Posterior cingulate gyrus (tissue), 11 donors: ENCODE measurements at places on chromosomes 4 and X.

DNA sequence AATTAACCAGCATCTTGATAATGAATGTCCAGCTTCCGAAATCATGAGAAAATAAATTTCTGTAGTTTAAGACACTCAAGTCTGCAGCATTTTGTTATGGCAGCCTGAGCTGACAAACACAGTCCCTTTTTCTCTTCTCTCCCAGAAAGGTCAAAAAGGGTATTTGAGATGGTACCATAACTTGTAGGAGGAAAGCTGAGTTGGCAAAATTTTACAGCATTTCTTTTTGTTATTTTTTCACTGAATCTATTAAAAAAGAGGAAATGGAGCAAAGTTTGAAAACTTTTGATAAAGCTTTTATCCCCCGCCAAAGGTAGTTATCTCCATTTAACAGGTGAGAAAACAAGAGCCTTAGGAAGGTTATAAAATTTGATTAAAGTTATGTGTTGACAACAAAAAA, 367.6 kb upstream of the TECRL start:
- DNase-seq: no peak

DNA sequence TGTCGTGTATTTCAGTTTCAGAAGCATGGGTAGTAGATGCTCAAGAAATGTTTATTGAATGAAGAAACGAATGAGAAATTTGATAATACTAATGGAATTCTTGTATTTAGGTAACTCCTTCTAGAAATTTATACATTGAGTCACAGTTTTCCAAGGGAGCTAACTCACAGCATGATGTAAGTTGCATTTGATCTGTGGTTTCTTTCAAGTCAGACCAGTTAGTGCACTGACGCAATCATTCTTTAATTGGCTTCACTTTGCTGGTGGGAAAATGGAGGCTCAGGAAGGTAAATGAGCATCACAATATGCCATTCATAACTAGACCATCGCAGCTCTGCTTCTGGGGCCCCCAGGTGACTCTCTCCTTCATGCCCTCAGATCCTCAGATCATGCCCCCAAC, 17.3 kb upstream of the CWH43 start:
- DNase-seq: no peak

DNA sequence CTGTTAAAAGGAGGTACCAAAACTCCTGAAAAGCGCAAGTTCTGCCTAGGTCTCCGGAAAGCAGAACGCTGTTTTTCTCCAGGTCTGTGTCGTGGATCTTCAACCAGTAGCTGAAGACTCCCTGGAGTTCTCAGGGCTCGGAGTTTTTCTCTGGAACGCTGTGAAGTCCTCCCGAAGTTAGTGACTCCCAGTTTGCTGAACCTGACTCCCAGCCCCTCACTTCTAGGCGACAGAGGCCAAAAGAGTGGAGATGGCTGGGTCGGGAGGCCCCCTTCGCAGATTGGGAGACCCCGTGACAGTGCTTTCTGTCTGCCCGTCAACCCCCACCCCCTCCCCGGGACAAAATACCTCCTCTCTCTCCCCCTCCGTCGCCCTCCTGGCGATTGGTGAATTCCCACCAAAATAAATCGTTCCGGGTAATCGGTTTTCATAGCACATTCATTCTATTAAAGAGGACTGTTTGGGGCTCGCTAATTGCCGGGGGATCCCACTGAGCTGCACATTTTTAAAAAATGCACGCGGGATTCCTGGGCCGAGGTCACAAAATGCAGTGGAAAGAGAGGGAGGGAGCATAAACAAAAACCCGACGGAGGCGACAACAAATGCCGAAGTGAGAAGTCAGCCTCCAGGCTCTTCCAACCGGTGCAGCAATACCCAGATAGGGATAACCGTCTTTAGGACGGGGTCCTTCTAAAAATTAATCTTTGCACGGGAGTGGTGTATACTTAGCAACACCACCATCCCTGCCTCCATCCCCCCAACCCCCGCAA, 4.0 kb upstream of the MSX1 start:
- DNase-seq: no peak

GRCh38 chr4:120557372-120557771, 365.2 kb downstream of the PRDM5 start:
- DNase-seq: no peak

- no peak for DNase-seq
These were observed 113.9 kb downstream of the DRD5 start for GRCh38 chr4:9895333-9895705.

DNA sequence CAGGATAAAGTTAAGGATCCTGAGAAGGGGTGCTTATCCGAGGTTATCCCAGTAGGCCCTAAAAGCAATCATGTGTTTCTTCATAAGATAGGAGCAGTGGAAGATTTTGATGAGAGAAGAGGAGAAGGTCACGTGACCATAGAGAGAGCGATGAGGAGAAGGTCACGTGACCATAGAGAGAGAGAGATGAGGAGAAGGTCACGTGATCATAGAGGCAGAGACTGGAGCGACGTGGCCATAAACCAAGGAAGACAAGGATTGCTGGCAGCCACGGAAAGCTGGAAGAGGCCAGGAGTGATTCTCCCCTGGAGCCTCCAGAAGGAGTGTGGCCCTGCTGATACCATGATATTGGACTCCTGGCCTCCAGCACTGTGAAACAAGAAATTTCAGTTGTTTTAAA, 38.4 kb upstream of the ZNF518B start:
- DNase-seq: no peak

- no peak for DNase-seq
These were observed 83.3 kb downstream of the SNCA start for GRCh38 chr4:89753601-89754066.

- no peak for DNase-seq
These were observed 49.4 kb downstream of the ARHGEF6 start for GRCh38 chrX:136731207-136731782.
